ENCODE measurements at places on chromosomes 1 and 21. TPM values are rescaled to one million over a fixed set of nuclear protein-coding genes. Genes with fewer than 3 reads are reported as not detected.
A peak's percentile ranks its signal among the peaks of the same experiment; 100 is the strongest.

DNA sequence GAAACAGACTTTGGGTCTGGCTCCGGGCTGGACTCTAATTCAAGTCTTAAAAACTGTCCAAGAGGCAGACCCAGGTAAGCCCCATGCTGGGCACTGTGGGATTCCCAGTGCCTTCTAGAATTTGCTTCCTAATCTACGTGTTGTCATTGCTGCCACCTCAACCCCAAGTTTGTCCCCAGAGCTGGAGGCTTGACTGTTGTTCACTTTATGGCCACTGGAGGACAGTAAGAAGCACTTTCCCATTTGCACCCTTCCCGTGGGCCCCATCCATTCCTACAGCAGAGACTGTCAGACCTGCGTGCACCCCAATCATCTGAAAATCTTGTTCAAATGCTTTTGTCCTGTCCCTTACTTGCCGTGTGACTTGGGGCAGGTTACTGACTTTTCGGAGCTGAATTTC lies 29.4 kb upstream of the VASH2 start:
- DNase-seq: no peak

GRCh38 chr1:59685666-59686065 lies 129.1 kb upstream of the HOOK1 start:
- no peak for DNase-seq

DNA sequence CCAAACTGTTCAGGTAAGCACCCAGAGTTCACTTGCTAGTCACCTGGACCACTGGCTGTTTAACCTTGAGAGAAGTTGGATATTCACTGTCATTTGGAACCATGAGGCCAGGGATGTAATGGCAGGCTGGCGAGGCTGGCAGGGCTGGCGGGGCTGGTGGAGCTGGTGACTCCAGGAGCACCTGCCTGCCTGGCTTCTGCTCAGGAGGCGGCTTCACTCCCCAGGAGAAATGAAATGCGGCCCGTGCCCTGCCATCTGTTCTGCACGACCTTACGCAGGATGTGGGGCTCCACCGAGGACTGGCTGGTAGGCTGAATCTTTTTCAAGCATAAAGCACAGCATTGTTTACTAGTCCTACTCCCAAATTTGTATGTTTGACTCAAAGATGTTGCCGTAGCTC lies 22.7 kb upstream of the MX1 start:
- DNase-seq: no peak

GRCh38 chr1:179001451-179001850 lies 24.2 kb upstream of the FAM20B start:
- DNase-seq: no peak

DNA sequence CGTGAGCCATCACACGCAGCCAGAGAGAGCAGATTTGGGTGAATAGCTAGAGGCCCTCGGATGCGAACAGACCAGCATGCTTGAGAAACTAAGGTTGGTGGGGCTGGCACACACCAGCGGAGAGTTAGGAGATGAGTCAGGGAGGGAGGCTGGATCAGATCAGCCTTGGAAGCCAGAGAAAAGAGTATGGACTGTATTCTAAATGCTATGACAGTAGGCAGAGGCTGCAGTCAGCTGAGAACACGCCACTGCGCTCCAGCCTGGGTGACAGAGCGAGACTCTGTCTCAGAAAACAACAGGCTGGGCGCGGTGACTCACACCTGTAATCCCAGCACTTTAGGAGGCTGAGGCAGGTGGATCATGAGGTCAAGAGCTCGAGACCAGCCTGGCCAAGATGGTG lies 4.0 kb upstream of the PLEKHM2 start:
- no peak for DNase-seq

- no peak for DNase-seq
Measured at GRCh38 chr1:201779351-201779880, 49.5 kb upstream of the IPO9 start.

DNA sequence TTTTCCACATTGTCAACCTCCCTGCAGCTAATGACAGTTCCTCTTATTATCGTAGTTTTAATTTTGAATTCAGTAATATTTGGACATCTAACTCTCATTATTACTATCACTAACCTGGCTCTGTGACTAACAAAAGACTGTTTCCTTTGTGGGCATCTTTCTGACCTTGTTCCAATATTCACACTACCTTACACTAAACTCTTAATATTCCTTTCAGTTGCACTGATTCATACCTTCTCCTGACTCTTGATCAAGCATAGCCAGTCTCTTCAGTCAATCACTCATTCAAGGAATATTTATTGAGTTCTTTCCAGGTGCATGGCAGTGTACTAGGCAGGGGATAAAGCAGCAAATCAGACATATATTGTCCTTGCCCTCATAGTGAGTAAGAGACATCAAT lies 7.8 kb upstream of the CTNNBIP1 start:
- no peak for DNase-seq

DNA sequence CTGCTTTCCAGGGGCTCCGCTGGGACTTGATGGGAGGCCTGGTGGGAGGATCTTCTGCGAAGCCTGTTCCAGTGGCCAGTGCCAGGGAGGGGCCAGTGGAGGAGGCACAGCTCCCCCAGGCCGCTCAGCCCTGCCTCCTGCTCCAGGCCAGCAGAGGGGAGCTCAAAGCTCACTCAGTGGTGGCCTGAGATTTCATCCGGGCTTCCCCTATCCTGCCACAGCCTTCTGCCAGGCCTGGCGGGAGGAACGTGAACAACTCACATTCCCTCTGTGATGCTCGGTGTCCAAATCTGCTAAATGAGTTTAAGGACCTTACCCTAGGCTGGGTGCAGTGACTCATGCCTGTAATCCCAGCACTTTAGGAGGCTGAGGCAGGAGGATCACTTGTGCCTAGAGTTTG lies 3.3 kb downstream of the CLCNKB start:
- DNase-seq: no peak

DNA sequence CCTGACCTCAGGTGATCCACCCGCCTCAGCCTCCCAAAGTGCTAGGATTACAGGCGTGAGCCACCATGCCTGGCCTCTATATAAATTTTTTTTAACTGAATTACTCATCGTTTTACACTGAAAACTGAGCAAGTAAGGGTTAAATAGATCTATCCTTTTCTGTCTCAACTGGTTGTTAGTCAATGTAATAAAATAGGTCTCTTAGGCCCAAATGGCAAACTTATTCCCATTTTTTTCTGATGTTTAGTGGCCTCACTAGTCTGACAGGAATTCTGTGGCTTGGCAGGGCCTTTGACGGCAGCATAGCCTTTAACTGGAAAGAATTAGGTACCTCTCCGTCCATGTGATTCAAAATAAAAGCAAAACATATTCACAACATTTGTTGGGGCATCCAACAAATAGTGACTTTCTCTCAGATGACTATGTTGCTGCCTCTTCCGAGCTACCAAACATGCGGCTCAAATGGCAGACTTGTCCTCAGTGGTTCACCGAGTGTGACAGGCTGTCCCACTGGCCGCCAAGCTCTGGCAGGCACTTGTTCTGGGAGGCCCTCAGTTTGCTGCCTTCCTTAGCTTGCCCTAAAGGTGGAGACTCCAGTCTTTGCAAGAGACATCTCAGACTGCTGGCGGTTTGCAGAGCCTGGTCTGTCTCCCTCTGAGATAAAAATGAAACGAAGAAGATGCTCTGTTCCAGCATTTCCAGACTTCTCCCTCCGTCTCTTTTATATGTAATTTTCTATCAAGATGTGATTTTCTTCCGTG lies 17.4 kb downstream of the ATP1A4 start:
- DNase-seq: no peak

GRCh38 chr1:5911871-5912271 lies 80.4 kb downstream of the NPHP4 start:
- no peak for DNase-seq

DNA sequence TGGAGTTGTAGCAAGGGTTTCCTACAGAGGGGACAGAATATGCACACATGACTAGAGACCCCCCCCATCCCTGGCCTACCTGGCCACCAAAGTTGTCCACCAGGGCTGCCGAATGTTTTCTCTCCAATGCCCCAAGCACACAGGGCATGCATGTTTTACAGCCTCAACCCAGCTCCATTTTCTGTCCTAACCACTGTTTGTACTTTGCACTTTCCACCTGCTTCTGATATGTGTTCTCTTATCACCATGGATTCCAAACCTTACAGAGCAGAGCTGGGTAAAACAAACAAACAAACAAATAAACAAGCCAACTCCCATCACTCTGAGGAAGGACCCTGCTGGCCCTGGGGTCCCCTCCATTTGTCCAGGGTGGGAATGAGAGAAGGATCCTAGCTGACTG lies 27.3 kb downstream of the CLIC6 start:
- no peak for DNase-seq

- DNase-seq: no peak
Measured at GRCh38 chr1:72285074-72285425, 2.7 kb upstream of the NEGR1 start.

DNA sequence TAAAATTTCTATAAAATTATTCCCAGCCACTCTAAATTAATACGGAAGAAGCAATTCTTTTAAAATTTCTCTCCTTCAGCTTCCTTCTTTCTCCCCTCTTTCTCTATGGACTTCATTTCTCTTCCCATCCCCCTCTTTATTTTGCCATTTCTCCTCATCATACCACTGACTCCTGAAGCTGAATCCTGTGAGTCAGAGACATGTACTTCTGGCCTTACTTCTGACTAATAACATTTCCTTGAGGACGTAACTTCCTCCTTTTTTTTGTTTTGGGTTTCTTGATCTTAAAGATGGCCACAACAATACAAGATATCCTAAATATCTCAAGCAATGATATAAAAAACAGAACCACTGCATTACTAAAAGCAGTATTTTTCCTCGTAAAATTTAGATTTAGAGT lies 63.6 kb upstream of the DENND1B start:
- DNase-seq: no peak

- DNase-seq: no peak
Measured at GRCh38 chr1:8463144-8463927, 145.4 kb downstream of the SLC45A1 start.

DNA sequence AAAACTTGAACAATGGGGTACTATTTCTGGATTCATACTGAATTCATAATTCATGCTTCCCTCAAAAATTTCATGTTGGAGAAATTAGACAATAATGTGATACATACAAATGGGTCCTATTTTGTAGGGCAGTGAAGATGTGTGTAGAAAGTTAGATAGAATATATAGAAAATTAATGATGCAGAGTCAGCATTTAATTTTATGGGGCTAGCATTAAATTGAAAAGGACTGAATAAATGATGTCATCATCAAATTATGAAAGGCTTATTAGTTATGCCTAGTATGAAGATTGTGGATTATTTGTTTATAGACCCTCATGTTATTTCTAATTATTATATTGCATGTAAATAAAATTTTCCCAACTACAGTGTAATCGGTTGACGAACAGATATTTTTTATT lies 119.1 kb downstream of the ADGRL4 start:
- no peak for DNase-seq

DNA sequence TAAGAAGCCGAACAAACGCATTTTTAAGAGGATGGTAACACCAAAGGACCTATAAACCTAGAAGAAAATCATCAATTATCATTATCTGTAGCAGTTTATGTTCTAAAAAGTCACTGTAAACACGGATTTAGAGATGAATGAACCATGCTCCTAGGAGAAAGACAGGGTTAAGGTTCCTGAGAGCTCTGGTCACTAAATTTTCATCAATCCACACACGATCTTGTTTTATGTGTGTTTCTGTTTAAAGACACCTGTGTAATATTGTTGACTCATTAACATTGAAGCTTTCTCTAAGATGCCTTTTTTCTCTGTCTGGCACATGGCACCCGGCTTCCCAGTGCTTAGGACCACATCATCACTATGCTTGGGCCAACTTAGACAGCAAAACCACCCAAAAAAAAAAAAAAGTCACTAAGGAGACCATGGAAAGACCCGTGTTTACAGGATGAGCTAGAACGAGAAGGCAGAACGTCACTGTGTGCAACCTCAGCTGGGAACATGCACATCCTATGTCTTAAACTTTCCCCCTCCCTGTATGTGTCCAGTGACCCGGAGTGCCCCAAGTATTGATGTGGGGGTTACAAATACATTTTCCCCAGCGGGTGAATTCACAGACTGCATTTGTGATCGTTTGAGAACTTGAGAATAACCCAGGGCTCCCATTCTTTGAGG lies 55.8 kb upstream of the PDE9A start:
- DNase-seq: peak; percentile 12

- no peak for DNase-seq
Measured at GRCh38 chr1:174262349-174263241, 103.3 kb downstream of the RABGAP1L start.

DNA sequence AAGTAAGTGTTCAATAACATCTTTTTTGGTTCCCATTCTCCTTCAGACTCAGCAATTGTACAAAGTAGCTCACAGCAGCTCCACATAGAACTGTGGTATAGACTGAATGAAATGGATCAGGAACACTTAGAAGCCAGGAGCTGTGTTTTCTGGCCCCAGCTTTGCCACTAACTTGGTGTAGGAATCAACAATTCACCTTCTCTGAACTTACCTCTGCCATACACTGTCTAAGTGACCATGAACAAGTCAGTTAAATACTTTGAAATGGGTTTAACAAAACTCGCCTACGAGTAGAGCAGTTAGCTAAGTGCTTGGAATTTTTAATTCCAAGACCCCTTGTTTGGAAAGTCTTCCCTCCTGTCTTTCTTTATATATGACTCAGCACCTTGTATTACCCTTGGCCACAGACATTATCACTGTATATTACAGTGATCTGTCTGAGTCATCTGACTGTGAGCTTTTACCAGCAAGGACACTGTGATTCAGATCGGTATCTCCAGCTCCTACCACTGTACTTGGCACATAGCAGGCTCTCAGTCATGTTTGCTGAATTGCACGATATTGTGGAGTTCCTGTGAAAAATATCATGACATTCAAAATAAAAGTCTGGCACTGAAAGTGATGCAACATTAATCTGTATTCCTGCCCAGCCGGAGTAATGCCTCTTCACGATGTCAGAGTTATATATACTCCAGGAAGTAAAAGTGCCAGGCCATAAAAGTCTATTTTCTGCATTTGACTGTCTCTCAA lies 101.7 kb upstream of the BEND5 start:
- DNase-seq: no peak

DNA sequence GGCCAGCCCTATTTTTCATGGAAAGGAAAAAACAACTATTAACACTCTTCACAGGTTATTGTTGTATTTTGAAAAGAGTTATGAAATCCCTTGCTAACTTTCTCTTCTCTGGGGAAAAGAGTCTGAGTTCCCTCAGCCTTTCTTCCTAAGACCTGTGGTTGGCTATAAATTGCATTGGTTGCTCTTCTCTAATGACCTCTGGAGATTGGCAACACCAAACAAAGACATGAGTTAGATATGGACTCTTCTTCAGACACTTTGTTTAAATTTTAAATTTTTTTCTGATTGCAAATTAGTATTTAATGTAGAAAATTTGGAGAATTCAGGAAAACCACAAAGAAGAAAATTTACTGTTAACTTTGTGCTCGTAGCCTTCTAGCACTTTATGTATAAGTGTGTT lies 275.7 kb downstream of the PBX1 start:
- DNase-seq: no peak

The TCHH gene
- 3.0 TPM for total RNA-seq

The CCDC17 gene
- total RNA-seq: 5.7 TPM

The RORC gene
- 24.9 TPM for total RNA-seq

The S100A1 gene
- total RNA-seq: 40.0 TPM

The TRIM17 gene
- 7.3 TPM for total RNA-seq

The PRR9 gene
- not detected for total RNA-seq

The LMO4 gene
- total RNA-seq: 34.4 TPM

The FAAH gene
- 38.3 TPM for total RNA-seq

The VANGL2 gene
- total RNA-seq: 7.6 TPM

The DYNLT5 gene
- total RNA-seq: 0.32 TPM
